ENCODE measurements at places on chromosomes 4 and X.
A peak's percentile ranks its signal among the peaks of the same experiment; 100 is the strongest.

- DNase-seq = no peak
Measured at GRCh38 chrX:84735025-84735424, 232.8 kb upstream of the HDX start.

DNA sequence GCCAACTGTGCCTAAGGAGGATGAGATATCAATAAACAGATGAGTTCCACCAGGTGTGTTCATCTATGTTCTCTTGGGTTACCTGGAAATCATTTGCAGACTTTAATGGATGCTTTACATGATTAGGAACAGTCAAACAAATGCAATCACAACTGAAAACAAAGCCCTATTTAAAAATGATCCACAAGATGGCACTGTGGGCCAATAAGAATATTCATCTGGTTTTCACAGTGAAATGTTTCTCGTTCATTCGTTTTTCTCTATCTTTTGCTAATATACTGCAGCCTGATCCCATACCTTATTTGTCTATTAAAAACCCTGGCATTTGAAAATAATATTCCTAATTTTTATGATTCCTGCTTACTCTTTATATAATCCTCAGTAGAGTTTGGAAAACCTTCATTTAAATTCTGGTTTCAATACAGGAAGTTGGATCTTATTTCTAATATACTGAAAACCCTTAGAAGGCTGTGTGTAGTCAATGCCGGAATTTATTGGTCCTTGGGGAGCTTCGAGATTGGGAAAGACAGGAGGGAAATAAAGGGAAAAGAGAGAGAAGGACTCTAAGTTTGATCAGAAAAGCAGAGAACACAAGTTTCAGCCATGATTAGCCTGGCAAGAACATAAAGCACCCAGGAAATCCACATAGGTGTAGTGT, 63.8 kb upstream of the TAPT1 start:
- no peak for DNase-seq

- no peak for DNase-seq
Measured at GRCh38 chr4:174523025-174523693, 871 bp upstream of the HPGD start.

DNA sequence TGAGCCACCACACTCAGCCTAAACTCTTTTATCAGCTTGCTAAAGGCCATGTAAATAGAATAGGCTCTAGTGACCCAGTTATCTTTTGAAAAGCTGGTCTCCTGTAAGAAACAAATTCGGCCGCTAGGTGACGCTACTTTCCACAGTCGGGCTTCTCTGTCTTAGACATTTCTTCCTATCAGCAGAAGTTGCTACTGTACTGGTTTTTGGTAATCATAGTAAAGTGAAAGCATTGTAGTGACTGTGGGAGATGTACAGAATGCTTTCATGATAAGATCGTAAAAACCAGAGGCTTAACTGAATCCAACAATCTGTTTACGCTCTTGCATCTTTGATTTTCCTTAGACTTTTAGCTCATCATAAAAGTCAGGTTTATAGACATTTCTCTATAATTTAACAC, 82.6 kb downstream of the GK start:
- peak; percentile 55 for DNase-seq

- peak; percentile 88 for DNase-seq
Measured at GRCh38 chr4:109559983-109560686, at the start of gene MCUB. TSS of gene MCUB (plus strand) at chr4:109560246. CDS start at chr4:109560338, 92 bp downstream.

GRCh38 chr4:40300371-40301162, 34.6 kb upstream of the CHRNA9 start:
- no peak for DNase-seq

GRCh38 chrX:12791257-12792228, at the start of gene PRPS2:
TSS of gene PRPS2 (plus strand) at chrX:12791412. CDS start at chrX:12791498, 86 bp downstream.
- DNase-seq = peak; percentile 71

DNA sequence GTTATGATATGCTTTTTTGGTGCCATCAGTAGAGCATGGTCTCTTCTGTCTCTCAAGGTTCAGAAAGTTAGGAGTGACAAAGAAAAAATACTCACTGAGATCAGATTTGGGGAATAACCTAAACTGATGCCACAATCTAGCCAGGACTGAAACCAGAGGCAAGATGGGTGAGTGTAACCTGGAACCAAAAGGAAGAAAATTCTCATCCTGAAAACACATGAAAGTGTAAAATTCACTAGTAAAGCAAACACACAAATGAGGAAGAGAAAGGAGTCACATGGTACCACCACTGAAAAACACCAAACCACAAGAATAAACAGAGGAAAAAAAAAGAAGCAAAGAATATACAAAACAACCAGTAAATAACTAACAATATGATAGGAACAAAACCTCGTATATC, 96.4 kb downstream of the ANXA10 start:
- DNase-seq = no peak

DNA sequence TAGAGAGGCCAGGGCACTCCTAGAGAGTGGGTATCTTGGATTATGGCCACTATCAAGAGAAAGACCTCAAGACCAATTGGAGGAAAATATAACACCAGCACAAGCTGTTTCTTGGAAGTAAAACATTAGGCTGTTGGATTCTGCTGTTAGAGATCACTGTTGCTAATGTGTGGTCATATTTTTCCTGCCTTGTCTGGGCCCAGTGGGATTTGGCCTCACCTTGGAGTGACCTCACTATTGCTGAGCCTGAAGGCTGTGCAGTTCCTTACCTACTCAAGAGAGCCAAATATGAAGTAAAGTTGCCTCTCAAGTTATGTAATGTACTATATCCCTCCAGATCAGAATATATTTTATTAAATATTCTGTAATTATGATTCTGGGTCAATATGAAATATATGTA, 355.4 kb upstream of the CTSO start:
- DNase-seq = no peak

GRCh38 chr4:3677748-3678070, 88.5 kb upstream of the ADRA2C start:
- no peak for DNase-seq

DNA sequence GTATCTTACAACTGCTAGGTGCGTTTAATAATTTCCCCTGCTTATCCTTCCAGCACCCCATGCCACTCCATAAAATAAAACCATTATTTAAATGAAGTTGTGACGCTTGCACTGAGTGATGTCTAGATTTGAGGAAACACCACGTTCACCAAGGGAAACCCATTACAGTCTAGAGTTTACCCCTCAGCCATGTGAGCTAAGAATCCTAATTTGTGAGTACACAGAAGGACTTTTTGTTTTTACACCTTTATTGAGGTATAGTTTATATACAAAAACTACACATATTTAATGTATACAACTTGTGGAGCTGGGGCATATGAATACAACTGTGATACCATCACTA, 326.8 kb downstream of the RAPGEF2 start:
- DNase-seq = no peak

- peak; percentile 18 for DNase-seq
Measured at GRCh38 chr4:153790962-153791551, 2.2 kb upstream of the SFRP2 start.

DNA sequence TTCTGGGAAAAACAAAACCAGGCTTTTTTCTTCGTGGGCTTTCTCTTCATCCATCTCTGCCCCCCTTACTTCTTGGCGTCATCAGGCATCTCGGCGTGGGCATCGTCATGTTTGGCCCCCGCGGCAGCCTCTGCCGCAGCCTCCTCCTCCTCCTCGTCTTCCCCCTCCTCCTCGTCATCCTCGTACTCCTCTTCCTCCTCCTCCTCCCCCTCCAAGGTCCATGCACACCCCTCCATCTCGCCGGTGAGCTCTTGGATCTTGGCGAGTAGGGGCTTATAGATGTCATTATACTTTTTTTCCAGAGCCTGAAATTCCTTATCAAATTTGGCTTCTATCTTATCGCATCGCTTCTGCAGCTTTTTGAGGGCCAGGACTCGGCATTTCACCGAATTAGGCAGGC, 488 bp downstream of the NAP1L5 start:
- DNase-seq = peak; percentile 8

- peak; percentile 84 for DNase-seq
Measured at GRCh38 chrX:40651620-40652223, 4.4 kb upstream of the CXorf38 start.

DNA sequence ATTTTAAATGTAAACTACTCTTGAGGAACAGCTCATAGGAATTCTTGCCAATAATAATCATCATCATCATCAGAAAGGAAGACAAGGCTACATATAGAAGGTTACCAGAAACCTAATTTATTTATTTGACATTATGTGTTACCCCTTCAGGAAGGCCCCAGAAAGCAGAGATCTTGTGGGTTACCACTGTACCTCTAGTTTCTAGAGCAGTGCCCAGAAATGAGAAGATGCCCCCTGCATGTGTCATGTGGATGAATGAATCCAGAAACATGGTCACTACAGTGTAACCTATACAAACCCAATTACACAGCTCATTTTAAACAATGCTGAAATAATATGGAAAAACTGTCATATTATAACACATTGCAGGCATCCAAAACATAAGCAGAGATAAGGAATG, 70.4 kb downstream of the ARAP2 start:
- no peak for DNase-seq

- DNase-seq = no peak
Measured at GRCh38 chrX:70485466-70485865, 40.8 kb downstream of the DLG3 start.

- DNase-seq = no peak
Measured at GRCh38 chr4:5387457-5387856, 320.9 kb downstream of the EVC2 start.

DNA sequence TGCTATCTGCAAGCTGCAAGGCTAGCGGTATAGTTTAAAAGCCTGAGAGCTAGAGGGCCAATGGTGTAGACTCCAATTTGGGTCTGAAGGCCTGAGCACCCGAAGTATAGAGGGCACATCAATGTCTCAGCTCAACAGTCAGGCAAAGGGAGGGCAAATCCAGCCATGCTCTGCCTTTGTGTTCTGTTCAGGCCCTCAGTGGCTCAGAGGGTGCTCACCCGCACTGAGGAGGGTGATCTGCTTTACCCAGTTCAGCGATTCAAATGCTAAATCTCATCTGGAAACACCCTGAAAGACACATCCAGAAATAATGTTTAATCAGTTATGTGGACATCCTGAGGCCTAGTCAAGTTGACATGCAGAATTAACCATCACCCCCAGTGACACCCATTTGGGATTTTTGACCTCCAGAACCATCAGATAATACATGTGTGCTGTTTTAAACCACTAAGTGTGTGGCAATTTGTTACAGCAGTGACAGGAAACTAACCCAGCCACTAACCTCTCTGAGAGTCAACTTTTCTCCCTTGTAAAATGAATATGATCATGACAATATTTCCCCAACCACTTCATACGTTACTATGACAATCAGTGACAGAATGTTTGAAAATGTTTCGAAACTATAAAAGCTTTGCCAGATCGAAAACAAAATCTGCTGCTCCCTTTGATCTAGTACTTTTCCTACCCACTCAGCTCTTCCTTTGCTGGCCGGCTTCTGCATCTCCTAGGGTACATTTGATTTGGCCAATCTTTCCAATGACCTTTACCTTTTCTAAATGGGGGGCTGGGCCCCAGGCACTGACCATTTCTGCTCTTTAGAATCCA, 8.4 kb upstream of the TBL1X start:
- peak; percentile 11 for DNase-seq

- DNase-seq = no peak
Measured at GRCh38 chr4:156538210-156538609, 433.4 kb downstream of the PDGFC start.

DNA sequence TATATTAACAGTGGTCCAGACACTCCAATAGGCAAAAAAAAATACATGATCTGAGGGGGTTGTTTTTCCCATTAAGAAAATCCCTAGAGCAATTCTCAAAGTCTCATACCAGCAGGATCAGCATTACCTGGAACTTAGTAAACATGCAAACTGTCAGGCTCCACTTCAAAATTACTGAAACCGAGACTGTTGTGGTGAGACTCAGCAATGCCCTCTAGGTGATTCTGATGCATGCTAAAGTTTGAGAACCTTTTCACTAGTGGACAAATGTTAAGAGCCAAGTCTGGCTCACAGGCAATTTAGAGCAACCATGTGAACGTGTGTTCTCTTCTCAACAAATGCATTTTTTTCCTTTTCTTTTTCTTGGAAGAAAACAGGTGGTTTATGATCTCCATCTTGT, 30.2 kb downstream of the NEK1 start:
- no peak for DNase-seq

DNA sequence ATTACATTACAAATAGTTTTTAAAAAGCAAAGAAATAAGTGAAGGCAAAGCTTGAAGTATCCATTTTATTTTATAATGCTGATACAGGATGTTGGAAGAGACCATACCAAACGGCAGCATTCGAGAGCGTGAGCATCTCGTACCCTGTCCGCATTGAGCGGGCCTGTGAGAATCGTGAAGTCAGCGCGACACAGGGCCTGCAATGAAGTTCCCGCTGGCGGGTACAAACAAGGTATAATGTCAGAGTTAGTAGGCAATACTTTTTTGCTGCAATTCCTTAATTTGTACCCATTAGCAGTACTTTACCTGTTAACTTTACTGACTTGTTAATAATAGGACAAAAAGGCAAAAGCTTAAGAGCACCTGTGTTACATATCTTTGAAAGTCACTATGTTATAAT, 19.0 kb downstream of the HNRNPD start:
- DNase-seq = no peak

- DNase-seq = no peak
Measured at GRCh38 chr4:140952717-140953116, 180.6 kb downstream of the RNF150 start.

DNA sequence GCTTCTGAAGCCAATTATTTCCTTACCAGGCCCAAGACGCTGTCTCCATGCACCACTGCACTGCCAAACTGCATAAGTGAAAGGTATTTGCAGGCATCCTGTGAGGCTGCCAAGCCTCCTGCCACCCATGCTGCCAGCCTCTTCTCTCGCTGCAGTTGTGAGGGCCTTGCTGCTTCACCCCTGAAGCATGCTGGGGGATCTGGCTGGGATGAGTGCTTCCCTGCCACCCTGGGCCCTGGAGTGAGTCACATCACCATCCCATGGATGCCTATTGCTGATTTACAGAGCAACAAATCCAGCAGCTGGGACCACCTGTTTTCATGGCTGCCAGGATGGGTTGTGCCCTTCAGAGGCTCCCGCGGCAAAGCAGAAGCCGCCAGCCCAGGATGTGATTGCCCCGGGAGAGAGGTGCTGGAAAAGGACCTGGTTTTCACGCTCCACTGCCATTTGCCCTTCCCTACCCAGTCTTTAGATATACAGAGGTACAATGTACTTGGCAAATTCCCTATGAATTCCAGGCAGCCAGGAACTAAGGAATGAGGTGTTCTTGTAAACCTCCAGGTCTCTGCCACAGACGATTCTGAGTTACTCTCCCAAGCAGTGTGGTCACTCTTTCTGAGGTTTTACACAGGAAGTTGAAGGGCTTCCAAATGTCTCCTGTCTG, 41.5 kb upstream of the PTCHD1 start:
- no peak for DNase-seq

DNA sequence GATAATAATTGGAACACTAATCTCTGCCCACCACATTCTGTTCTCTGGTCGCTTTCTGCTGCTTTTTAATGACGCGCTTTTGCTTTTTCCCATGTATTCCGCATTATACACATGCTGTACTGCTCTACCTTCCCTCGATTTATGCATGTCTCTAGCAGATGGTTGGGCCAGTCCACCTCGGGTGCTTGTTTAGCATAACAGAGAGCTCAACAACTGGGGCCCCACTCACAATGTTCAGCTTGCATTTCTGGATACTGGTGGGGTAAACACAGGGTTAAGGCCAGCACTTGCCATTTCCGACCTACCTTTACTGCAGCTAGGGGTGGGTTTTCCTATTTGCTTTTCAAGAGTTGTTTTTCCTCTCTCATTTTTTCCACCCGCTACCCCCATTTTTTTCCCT, 255.8 kb downstream of the SOX3 start:
- no peak for DNase-seq

- no peak for DNase-seq
Measured at GRCh38 chrX:135505351-135505750, 15.1 kb upstream of the INTS6L start.
